ENCODE measurements at places on chromosomes 12 and 14.

GRCh38 chr12:54608156-54608555 is 19.7 kb upstream of the PPP1R1A start:
- no peak for DNase-seq

DNA sequence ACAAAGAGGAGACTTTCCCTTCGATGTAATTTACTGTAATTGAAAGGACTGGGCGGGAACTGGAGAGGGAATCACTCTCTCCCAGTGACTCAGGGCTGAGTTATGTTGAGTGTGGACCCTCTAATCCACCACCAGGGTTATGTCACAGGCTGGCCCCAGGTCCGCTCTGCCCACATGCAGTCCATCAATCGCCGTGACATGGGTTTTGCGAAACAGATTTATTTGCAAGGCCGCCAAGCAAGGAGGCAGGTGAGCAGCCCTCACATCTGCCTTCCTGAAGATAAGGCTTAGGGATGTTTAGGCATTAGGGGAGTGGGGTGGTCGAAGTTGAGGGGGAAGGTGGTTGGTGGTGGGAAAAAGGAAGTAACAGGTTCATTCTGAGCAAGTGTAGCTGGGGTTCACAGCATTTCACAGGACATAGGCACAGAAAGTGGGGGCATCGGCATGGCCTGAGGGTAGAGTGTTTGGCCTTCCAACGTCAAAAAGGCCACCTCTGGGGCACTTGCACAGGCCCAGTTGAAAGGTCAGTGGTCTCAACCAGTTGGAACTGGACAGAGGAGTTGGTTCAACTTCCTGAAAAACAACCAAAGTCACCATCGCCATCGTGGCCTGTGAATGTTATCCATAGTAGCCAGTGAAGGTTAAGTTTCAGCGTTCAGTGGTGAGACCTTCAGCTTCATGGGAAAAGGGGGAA is 66.9 kb downstream of the DNAH10 start:
- no peak for DNase-seq

GRCh38 chr14:60212503-60213371 is 36.3 kb upstream of the PPM1A start:
- no peak for DNase-seq

DNA sequence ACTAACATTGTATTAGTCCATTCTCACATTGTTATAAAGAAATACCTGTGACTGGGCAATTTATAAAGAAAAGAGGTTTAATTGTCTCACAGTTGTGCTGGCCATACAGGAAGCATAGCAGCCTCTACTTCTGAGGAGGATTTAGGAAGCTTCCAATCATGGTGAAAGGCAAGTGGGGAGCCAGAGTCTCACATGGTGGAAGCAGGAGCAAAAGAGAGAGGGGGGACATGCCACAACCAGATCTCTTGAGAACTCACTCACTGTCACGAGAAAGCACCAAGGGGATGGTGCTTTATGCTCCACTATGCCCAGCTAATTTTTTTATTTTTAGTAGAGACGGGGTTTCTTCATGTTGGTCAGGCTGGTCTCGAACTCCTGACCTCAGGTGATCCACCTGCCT is 13.3 kb downstream of the OS9 start:
- no peak for DNase-seq

DNA sequence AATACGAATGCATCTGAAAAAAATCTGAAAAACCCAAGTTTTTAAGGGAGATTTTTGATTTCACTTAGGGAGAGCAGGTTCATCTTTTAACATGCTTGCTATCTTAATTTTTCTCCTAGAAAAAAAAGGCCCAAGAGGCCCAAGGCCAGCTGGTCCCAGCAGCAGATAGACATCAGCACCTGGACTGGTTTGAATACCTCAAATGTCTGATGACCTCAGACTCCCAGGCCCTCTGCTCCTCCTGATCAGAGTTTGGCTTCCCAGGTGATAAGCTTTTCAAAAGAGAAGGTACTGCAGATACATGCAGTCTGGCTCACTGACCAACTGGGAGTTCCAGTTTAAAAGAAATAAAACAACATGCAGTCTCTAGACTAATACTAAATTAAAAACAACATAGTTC is 82.6 kb downstream of the C2CD5 start:
- no peak for DNase-seq

DNA sequence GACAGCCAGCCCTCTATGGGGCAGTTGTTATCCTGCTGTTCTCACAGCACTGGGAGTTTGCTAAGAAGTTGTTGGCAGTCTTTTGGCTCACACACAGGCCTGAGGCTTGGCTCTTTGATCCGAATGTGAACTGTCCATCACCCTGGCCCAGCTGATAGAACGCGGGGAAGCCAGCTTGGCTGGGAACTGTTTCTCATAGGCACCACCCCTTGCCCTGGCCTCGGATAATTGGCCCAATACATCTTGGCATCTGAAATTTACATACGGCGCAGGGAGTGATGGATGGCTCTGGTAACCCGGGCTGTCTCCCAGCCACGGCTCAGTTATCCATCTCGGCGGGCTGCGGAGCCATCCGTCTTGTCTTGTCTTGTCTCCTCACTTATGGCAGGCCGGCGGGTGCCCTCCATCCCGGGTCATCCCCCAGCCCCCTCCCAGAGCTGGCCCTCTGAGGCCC is 164.1 kb downstream of the PHETA1 start:
- DNase-seq, result no peak

Measured in activated naive CD4-positive, alpha-beta T cell treated with Interleukin-2 at 50 U/mL for 16 hours (primary cell).